H9 (cell line): ENCODE measurements at places on chromosomes 2 and 18. TPM values are rescaled to one million over a fixed set of nuclear protein-coding genes. Genes with fewer than 3 reads are reported as not detected.

ALK gene
- total RNA-seq, result not detected in 2 replicates

STON1 gene
- total RNA-seq, result 4.9 and 5.5 TPM in 2 replicates

CD8A gene
- not detected in 2 replicates for total RNA-seq

TMEM131 gene
- 20.9 and 22.3 TPM in 2 replicates for total RNA-seq

GRCh38 chr2:85936421-85937068 is 47.8 kb upstream of the ST3GAL5 start:
- no peaks in the 10 kb centered on the region; the same call in 1 of the 2 replicates for H3K4me1 ChIP-seq
- no peak overlapping the region for H3K4me3 ChIP-seq
- no peak for DNase-seq
- H3K27me3 ChIP-seq, result no peaks in the 10 kb centered on the region
- H3K27ac ChIP-seq, result no peak overlapping the region
- no peaks in the 10 kb centered on the region for H3K36me3 ChIP-seq

DNA sequence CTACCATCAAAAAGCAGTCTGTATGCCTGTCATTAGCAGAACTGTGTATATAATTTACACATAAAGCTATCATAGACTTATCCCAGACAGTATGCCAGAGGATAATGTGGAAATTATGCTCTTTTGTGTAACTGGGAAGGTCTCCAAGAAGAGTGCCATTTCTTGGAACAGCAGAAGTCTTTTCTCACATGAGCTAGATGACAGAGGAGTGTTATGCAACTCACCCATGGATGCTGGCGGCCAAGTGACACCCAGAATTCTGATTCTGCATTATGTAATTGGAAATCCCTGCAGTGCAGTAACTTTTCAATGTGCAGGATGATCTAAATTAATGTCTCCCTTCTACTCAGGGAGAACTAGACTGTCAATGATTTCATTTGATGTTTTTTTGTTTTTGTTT is 160.0 kb downstream of the UBE2E3 start:
- H3K27me3 ChIP-seq, result no peaks in the 10 kb centered on the region
- no peaks in the 10 kb centered on the region for H3K36me3 ChIP-seq
- H3K4me1 ChIP-seq, result no peaks in the 10 kb centered on the region
- no peak for DNase-seq
- no peak overlapping the region for H3K4me3 ChIP-seq

- no peaks in the 10 kb centered on the region for H3K4me1 ChIP-seq
- peak overlapping the region; percentile 86 for H3K4me3 ChIP-seq
- H3K27me3 ChIP-seq, result no peaks in the 10 kb centered on the region
- peak; percentile 97 for DNase-seq
- H3K36me3 ChIP-seq, result peaks cover 43% of the 10 kb centered on the region
- peak overlapping the region; percentile 63 for H3K27ac ChIP-seq
These were observed 574 bp upstream of the NCL start for GRCh38 chr2:231464576-231465540.

DNA sequence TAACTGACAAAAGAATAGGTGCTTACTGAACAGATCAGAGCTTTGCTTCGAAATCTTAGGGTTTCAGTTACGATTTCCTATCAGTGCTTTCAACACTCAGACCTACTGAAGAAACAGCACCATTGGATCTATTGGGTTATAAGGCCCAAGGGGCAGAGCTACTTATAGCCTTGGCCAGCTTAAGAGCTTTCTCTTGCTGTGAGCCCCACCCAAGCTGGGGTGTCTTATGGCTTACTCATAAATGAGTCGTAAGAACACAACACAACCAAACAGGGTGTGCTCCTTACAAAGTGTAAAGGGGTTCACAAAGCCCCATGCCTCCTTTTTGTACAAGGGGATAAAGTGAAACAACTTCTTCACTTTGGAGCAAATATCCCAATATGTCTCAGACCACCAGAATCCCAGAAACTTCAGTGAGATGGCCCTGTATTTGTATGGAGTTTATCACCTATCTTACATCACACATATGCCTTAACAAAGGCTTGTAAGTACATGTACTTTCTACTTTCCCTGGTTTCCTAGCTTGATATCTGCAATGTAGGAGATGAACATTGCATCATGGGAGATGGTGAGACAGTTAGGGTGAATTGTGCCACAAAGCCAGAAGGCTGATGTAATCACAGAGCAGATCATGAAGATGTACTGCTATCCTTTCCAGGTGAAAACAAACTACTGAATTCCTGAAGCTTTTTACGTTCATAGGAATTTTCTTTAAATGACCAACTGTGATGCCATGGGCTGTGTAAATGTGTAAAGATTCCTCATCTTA is 115.5 kb upstream of the GLI2 start:
- H3K27me3 ChIP-seq, result no peaks in the 10 kb centered on the region
- no peak overlapping the region for H3K4me3 ChIP-seq
- no peaks in the 10 kb centered on the region for H3K36me3 ChIP-seq
- no peak for DNase-seq
- H3K4me1 ChIP-seq, result no peaks in the 10 kb centered on the region

GRCh38 chr18:77033575-77033974 is 99.0 kb downstream of the MBP start:
- no peak overlapping the region for H3K4me3 ChIP-seq
- H3K36me3 ChIP-seq, result peaks cover 6% of the 10 kb centered on the region; the same call in 1 of the 2 replicates
- no peak overlapping the region for H3K27ac ChIP-seq
- no peak for DNase-seq

- no peaks in the 10 kb centered on the region for H3K27me3 ChIP-seq
- H3K4me3 ChIP-seq, result no peak overlapping the region
- H3K4me1 ChIP-seq, result no peaks in the 10 kb centered on the region
- H3K27ac ChIP-seq, result no peak overlapping the region
- H3K36me3 ChIP-seq, result no peaks in the 10 kb centered on the region
These were observed 26.1 kb upstream of the FN1 start for GRCh38 chr2:215461836-215462532.
